ENCODE measurements at places on chromosomes 6 and 20.

DNA sequence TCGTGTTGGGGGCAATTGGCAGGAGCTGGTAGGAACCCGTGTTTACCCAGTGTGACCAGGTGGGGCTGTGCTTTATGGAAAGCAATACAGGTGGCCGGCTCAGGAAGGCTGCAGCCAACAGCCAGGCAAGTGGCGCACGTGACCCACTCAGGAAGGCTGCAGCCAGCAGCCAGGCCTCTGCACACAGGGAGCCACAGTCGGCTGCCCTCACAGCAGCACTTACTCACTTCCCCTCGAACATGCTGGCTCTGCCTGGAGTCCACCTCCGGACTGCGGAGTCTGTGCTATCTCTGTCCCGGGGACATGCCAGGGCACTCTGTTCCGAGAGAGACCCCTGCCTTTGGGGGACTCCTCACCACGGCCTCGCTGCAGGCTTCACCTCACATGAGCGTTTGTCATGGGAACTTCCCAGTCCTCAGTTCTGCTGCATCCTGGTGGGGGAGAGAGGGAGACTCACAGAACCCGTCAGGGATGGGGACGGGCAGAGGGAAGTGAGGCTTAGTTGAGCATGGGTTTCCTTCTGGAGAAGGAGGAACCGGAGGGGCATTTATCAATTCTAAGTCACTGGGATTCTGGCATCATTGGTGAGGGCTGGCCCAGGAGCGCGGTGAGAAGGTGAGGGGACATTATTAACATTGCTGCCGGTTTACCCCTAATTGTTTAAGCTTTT lies 76.8 kb downstream of the TTLL2 start:
- DNase-seq, result no peak

- DNase-seq, result no peak
Observed at GRCh38 chr20:43009532-43009931, 180.2 kb downstream of the PTPRT start.

- DNase-seq, result peak; percentile 19
Observed at GRCh38 chr20:18504479-18505060, 3.2 kb upstream of the SEC23B start.

DNA sequence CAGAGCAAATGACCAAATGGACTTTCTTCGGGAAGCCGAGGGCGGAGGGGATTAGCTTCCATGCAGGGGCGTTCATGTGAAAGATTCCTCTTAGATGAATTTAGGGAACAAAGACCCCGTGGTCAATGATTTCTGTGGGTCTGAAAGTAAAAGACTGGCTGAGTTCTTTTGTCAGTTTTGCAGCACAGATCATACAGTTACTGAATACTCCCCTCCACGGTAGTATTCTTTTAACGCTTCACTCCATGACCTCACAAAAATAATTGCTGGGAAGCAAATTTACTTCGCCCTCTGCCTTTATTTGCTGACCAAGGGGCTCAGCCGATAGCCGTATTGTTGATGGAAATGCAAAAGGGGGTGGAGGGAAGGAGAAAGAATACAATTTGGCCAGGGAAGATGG lies 86.0 kb upstream of the SALL4 start:
- no peak for DNase-seq

- peak; percentile 80 for DNase-seq
Observed at GRCh38 chr20:35307666-35308653, 15.7 kb upstream of the FAM83C start.

DNA sequence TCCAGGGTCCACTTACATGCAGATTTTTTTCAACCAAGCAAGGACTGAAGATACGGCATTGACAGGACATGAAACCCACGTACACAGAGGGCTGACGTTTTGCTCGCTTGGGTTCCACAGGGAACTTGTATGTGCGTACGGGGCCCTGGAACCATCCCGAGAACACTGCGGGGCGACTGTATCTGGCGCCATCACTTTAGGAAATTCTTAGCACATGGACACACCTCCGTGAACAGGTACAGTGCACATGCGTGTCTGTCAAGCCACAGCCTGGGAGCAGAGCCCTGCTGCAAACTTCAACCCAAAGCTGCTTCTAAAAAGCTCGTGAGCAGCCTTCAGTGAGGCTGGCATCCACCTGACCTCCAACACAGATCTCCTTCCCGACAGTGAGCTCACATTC lies 37.3 kb downstream of the TAF4 start:
- no peak for DNase-seq

GRCh38 chr20:34316196-34316814 lies 13.2 kb upstream of the AHCY start:
- DNase-seq, result peak; percentile 27

DNA sequence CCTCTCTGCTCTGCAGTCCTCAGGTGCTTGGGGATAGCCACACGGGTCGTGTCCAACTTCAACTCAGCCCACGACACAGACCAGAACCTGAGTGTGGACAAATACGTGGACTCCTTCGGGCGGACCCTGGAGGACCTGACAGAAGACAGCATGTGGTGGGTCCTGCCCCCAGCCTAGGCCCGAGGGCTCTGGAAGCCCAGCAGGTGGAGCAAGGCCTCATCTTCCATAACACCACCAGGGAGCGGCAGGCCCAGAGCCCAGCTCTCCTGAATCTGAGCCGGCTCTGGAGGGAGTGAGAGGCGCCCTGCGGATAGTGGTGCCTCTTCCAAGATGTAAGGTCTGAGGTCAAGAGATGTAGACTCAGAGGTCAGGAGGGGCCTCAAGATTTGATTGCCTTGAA lies 19.6 kb downstream of the TGM6 start:
- DNase-seq, result no peak

GRCh38 chr20:6401893-6402557 lies 279.2 kb upstream of the FERMT1 start:
- no peak for DNase-seq

DNA sequence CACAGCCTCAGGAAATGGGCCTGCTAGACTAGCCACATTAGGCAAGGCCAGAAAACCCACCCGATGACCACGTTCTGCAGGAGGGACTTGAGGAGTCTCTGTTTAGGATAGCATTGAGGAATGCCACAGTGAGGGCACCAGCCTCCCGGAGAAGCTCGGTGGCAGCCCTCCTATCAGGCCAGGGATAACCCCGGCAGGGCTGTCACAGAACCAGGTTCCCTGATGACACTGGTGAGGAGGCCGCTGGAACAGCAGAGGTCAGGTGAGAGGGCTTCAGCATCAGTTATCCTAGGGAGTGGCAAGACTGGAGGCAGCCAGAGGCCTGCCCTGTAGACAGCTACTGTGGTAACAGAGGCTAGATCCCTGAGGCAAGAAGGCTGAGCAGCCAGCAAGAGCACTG lies 157.6 kb downstream of the MYLK4 start:
- DNase-seq, result no peak

GRCh38 chr6:87907521-87907920 lies 140.1 kb upstream of the SPACA1 start:
- DNase-seq, result peak; percentile 96

- DNase-seq, result peak; percentile 31
Observed at GRCh38 chr6:15870333-15871043, 207.7 kb upstream of the DTNBP1 start.

DNA sequence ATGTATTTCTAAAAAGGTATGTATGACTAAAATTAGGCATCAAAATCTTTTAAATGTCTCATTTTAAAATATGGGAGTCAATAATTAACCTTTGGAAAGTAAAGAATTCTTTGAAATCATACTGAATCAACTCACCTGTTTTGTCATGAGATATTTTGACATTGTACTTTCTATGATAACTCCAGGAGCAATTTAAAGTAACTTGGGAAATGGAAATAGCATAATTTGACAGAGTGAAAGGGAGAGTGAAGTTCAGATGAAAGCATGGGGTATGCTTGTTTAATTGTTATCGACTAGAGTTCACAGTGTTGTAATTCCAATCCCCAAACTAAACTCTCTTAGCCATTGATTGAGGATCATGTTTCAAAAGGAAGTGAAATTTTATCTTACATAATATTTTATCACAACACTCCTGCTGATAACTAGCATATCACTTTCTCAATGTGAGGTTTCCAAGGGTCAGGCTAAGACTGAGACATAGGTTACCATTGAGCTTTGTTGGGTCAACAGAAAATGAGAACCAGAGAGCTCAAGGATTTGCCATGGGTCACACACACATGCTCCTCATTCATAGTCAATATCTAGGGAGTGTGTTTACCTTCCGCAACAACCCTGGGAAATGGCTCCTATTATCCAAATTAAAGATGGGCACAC lies 2.3 kb downstream of the GSTA1 start:
- DNase-seq, result no peak

DNA sequence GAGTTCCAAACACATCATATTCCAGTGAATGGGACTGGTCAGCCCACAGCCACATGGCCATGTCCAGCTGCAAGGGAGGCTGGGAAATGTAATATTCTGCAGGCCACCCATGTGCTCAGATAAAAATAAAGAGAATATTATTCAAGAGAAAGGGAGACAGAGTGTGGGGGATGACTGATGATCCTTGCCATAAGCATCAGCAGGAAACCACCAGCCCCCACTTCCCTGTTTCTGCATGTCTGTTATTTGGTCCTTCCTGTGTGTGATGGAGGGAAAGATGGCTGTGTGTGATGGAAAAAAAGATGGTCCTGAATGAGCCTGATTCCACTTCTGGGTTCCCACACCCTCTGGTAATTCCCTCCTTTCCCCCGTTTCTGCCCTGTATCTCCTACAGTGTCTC lies 13.1 kb upstream of the RSPO4 start:
- no peak for DNase-seq

DNA sequence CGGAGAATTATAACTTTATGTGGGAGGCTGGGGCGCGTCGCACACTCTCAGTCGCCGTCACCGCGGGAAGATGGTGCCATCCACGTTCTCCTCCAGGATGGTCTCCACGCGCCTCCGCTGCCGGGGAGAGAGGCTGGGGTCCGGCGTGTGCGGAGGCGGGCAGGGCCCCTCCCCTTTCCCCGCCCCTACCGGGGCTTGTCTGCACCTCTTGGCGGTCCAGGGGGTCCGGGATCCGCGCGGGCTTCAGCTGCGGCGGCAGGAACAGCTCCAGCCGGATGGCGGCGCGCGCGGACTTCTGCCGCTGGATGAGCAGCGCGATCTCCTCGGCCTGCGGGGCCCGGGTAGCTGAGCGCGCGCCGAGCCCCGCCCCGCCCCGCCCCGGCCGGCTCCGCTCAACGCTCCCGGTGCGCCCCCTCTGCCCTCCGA lies 807 bp downstream of the LKAAEAR1 start:
- peak; percentile 59 for DNase-seq

GRCh38 chr6:14638906-14639761 lies 521.6 kb downstream of the CD83 start:
- DNase-seq, result peak; percentile 31

GRCh38 chr6:32254761-32255198 lies 30.9 kb upstream of the NOTCH4 start:
- no peak for DNase-seq

- no peak for DNase-seq
Observed at GRCh38 chr20:16224836-16225235, 348.4 kb downstream of the KIF16B start.

DNA sequence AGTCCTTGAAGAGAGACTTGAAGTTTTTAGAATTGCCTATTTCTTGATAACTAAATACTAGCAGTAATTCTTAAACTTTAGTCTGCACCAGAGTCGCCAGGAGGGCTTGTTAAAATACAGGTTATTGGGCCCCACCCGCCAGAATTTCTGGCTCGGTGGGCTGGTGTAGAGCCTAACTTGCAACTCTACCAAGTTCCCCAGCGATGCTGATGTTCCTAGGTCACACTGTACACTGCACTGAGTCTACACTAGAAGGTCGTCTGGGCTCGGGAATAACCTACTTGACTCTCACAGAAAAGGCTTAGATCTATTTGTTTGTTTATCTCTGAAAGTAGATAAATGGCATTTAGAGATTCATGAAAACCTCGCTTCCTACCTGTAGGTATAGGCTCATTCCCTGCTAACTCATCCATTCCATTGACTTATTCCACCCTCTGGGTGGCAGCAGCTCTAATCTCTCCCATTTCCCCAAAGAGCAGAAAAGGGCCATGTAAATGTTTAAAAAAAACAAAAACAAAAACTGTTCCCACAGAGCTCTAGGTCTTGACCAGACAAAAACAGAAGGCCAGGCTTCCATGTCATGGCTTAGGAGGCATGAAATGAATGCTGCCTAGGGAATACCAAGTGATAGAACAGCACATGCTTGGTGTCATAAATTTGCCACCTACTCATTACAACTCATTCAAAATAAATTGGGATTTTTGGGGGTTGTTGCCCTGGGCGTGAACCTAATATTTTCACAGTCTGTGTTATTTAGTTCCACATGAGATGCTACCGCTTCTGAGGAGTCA lies 292.1 kb downstream of the ADGB start:
- DNase-seq, result no peak

DNA sequence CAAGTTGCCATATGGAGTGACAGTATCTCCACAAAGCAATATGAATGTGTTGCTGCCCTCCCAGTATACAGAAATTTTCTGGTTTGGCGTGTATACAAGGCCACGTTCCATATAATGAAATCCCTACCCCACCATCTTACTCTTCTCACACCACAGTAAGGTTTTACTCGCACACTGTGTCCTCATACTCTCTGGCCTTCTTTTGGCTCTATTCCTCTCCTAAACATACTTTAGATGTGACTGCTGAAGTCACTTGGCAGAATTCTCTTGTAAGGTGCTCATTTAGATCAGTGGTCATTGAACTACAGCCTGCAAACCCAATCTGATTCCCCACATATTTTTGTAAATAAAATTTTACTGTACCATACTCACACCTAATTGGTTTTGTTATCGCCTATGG lies 123.2 kb downstream of the RFPL4B start:
- DNase-seq, result peak; percentile 58

DNA sequence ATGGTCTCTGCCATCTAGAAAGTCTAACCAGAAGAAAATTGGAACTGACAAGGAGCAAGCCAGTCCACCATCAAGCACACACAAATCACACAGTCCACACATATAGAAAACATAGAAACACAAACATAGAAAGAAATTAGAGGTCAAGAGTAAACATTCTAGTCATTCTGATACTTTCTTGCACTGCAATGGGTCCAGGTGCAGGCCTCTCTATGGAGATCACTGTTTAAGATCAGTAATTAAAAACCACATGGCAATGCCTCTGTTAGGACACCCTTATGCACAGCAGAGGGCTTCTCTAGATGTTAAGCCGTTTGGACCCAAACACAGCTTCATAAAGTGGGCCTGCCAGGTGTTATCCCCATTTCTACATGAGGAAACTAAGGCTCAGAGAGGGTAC lies 42.8 kb upstream of the SLC22A23 start:
- DNase-seq, result no peak

DNA sequence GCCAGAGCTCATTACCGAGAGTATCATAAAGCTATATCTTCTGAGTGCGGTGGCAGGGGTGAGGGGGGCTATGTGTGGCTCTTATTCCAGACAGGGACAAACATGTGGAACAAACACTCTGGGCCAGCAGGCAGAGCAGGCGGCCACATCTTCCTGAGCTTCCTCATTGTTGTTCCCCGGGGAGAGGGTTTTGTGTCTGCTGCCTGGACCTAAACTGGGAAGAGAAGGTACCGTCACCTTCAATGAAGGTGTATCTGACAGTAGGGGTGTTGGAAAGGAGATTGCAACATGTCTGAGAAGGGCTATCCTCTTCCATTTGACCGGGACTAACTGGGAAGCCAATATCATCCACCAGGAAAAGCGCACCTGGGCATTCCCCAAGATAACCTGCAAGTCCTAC lies 1.6 kb upstream of the TFAP2D start:
- no peak for DNase-seq

DNA sequence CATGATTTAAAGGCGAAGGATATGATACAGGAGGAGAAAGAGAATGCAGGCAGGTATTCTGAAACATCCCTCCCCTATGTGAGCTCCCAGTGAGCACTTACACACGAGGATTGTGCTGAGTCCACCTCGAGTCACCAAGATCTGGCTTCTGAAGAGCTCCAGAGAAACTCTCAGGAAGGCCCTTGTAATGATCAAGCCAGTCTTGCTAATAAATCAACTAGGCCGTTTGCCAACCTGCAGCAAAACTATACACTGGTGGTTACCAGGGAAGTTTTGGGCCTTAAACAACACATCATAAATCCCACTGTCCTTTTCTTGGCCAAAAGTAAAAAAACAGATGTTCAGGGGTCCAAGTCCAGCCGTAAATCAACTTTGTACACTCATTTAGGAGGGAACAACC lies 79.2 kb downstream of the STXBP5 start:
- DNase-seq, result peak; percentile 77

Measured in fibroblast of upper back skin (primary cell).